ENCODE measurements at places on chromosomes 6 and 20. TPM values are rescaled to one million over a fixed set of nuclear protein-coding genes. Genes with fewer than 3 reads are reported as not detected.

DNA sequence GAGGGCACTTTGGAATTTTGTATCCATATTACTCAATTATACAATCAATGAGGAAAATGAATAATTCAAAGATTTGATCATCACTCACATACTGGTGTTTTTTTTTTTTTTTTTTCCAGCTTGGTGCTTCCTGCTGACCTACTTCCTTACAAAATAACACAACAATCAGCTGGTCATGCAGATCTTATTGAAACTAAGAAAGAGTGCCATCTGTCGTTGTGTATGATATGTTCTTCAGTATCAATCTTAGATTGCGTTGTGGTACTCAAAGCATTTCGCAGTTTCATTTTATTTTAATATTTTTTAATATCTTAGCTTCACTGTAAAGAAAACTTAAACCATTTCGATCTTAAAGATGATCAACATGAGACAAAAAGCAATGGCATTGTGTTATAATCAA is 155.6 kb downstream of the OGFRL1 start:
- no peak for DNase-seq

GRCh38 chr6:105036351-105036750 is 79.4 kb downstream of the LIN28B start:
- no peak for DNase-seq

TTPAL gene
- 29.3 TPM for total RNA-seq

CYP39A1 gene
- total RNA-seq, result 2.8 TPM

DNA sequence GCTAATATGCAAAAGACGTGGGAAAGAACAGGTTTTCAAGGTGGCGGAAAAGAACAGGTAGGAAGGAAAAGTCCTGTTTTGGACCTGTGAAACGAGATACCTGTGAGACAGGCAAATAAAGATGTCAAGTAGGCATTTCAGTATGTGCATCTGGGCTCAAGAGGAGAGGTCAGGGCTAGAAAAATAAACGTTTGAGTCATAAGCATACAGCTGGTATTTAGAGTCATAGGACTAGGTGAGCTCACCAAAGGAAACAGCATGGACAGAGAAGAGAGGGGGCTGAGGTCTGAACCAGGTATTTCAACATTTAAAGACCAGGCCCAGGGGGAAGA is 14.9 kb downstream of the MTFR2 start:
- no peak for DNase-seq

OXT gene
- not detected for total RNA-seq

POPDC3 gene
- total RNA-seq, result 0.46 TPM

- no peak for DNase-seq
These were observed 93.7 kb upstream of the C6orf118 start for GRCh38 chr6:165403006-165403595.

TMEM200A gene
- total RNA-seq, result 0.79 TPM

TCF21 gene
- total RNA-seq, result 7.4 TPM

DNA sequence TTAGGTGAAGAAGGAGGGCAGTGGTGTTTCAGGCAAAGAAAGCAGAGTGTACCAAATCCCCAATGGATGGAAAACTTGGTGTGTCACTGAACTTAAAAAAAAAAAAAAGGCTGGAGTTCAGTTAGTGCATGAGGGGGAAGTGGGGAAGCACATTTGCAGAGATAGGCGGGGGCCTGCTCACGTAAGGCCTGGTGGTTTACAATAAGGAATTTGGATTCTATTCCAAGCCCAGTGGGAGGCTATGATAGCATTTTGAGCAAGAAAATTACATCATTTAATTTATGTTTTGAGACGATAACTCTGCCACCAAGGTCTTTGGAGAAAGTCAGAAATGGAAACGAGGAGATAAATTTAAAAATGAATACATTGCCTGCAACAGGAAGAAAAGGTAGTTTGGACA is 225.5 kb downstream of the EYA4 start:
- DNase-seq, result no peak

GRCh38 chr20:59823491-59824259 is 109.8 kb downstream of the SYCP2 start:
- DNase-seq, result no peak

DNA sequence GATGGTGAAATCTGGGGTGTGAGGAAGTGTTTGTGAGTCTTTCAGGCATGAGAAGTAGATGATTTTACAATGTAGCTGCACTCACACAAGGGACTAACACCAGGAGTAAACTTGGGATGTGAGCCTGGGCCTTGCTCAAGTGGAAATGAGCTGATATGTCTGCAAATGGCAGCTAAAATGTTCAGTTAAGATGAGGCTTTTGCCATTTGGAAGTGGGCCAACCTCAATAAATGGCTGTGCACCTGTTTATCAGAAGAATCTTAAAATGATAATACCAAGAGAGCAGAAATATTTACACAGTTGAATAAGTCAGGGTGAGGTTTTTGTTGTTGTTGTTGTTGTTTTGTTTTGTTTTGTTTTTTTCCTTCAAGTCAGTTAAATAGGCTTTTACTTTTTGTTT is 25.7 kb upstream of the KLHL31 start:
- DNase-seq, result no peak

- DNase-seq, result no peak
These were observed 10.6 kb downstream of the BCAS1 start for GRCh38 chr20:54059691-54060364.

DNA sequence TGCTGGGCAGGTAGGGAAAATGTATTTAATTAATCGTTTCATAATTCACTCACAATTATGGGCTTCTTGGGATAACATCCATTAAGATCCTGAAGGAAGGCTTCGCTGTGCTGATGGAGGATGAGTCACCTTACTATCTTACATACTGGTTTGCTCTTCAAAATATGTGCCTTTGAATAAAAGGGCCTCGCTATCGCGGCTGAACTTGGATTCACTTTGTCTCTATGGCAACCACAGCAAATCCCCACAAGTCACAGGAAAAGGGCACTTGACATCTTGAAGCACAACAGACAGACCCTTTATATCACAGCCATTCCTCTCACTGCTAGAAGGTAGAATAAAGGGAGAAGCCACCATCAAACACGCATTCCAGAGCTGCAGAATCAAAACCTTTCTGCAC is 141.3 kb upstream of the MYLIP start:
- DNase-seq, result no peak

DNA sequence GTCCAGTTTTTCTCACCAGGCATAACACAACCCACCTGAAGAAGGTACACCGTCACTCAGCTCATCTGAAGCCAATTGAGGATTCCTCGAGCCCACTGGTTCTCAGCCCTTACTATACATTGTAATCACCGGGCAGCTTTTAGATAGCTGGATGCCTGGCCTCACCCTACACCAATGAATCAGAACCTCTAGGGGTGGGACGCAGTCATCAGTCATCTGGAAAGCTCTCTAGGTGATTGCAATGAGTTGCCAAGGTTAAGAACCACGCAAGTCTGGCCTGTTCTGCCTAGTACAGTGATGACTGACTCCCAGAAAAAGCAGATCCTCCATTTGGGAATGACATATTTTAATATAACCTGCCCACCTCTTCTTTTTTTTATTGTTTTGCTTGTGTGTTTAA is 41.1 kb downstream of the MC3R start:
- DNase-seq, result no peak

DNA sequence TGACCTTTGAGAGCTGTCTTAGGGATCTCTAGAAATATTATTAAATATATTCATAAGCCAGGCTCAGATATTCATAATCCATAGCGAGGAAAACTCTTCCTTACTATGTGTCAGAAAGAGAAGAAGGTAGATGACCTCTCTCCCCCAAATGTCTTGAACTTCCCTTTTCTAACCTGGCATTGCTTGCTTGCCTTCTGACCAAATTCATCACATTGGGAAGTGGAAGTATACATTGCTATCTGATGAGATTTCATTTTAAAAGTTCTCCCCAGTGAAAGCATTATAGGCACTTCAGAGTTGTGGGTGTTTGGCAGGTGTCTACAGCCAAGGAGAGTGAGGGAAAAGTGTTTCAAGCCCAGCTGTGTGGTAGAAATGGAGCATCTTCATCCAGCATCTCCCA is 197.3 kb downstream of the ZFAND3 start:
- no peak for DNase-seq

DNA sequence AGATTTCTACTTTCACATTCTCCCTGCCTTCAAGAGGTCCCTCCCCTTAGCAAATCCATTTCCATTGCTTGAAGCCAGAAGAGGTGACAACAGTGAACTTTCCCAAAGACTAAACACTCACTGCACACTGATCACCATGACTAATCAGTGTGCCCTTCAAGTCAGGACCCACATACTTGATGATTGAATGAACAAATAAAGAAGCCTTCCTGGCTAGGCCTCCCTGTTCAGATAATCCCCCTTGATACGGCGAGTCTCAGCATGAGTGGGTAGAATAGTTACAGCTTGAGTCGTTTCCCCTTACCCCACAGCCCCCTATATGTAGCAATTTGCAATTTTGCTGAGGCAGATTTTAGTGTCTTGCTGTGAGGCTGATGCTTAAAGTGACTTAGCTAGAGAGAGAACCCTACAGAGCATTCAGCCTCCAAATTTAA is 102.2 kb downstream of the UNC5CL start:
- no peak for DNase-seq

GRCh38 chr6:82131441-82131840 is 116.1 kb downstream of the IBTK start:
- no peak for DNase-seq

Measured in omental fat pad (tissue), 4 donors.